ENCODE measurements at places on chromosomes 11 and 22. TPM values are rescaled to one million over a fixed set of nuclear protein-coding genes. Genes with fewer than 3 reads are reported as not detected.

Gene GGT1
- total RNA-seq = 57.7 TPM

Gene SLC29A2
- total RNA-seq = 4.5 TPM

Gene LGR4
- total RNA-seq = 58.8 TPM

Gene DCHS1
- total RNA-seq = 3.2 TPM

Gene FZD4
- total RNA-seq = 5.8 TPM

Gene RRM1
- total RNA-seq = 13.1 TPM

Gene LYVE1
- total RNA-seq = 28.3 TPM

Gene XNDC1N
- total RNA-seq = 5.2 TPM

Gene TBX1
- 0.20 TPM for total RNA-seq

Gene IGSF22
- 0.46 TPM for total RNA-seq

Gene CASP5
- total RNA-seq = not detected

Gene ST14
- total RNA-seq = 45.5 TPM

Gene CDHR5
- 1.3 TPM for total RNA-seq

Gene MARK2
- 19.0 TPM for total RNA-seq

Gene POU2AF3
- total RNA-seq = 4.7 TPM

Gene MYOD1
- not detected for total RNA-seq

Gene CCDC188
- 0.38 TPM for total RNA-seq

Gene CLDN5
- 3.5 TPM for total RNA-seq

Gene CNGA4
- total RNA-seq = 0.22 TPM

Measured in pancreas (tissue), 10 donors.